ENCODE measurements at places on chromosomes 3 and 15. TPM values are rescaled to one million over a fixed set of nuclear protein-coding genes. Genes with fewer than 3 reads are reported as not detected.

DNA sequence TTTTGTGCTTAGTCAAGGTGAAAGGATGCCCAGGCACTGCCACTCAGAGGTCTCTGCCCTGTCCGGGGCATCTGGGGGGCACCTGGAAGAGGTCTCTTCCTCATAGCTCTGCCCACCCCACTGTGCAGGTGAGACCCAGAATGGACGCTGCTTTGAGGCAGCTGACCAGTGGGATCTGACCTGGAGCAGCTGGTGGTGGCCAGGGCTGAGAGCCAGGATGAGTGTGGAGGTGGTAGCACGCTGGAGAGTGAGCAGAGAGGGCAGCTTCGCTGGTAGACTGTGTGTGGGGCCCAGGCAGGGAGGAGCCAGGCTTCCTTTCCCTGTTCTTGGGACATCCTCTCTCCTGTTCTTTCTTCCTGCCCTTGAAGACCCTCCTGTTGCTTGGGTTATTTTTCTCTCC, 32.2 kb upstream of the PLA2G4E start:
- no peak overlapping the region for H3K4me3 ChIP-seq
- no peak overlapping the region for H3K27ac ChIP-seq
- peaks cover 16% of the 10 kb centered on the region for H3K27me3 ChIP-seq
- no peak for DNase-seq

GRCh38 chr15:69954666-69955065, 143.1 kb downstream of the TLE3 start:
- H3K36me3 ChIP-seq, result no peaks in the 10 kb centered on the region
- no peak overlapping the region for H3K4me3 ChIP-seq

- H3K27ac ChIP-seq, result no peak overlapping the region
- no peak overlapping the region for H3K4me3 ChIP-seq
- no peak for DNase-seq
- H3K36me3 ChIP-seq, result no peaks in the 10 kb centered on the region
- no peaks in the 10 kb centered on the region for H3K27me3 ChIP-seq
These were observed 150.7 kb downstream of the CADPS start for GRCh38 chr3:62724503-62724902.

- peak overlapping the region; percentile 26 for H3K27ac ChIP-seq
- H3K36me3 ChIP-seq, result no peaks in the 10 kb centered on the region
- H3K27me3 ChIP-seq, result no peaks in the 10 kb centered on the region
- peaks cover 13% of the 10 kb centered on the region for H3K4me1 ChIP-seq
These were observed 1.8 kb downstream of the PSTPIP1 start for GRCh38 chr15:76996526-76997401.

DNA sequence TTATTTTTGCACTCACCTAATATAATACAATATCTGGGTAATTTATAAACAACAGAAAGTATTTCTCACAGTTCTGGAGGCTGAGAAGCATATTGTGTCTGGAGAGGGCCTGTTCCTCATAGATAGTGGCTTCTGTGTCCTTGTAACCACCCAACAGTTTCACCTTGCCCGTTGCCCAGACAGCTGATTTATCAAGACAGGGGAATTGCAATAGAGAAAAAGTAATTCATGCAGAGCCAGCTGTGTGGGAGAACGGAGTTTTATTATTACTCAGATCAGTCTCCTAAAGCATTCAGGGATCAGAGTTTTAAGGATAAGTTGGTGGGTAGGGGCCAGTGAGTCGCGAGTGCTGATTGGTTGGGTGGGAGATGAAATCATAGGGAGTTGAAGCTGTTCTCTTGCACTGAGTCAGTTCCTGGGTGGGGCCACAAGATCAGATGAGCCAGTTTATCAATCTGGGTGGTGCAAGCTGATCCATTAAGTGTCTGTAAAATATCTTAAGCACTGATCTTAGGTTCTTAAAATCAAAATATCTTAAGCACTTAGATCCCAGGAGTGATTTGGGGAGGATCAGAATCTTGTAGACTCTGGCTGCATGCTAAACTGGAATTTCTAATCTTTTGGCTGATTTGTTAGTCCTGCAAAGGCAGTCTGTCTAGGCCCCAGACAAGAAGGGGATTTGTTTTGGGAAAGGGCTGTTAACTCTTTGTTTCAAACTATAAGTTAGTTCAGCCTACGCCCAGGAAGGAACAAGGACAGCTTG, 33.9 kb upstream of the C15orf39 start:
- H3K27me3 ChIP-seq, result no peaks in the 10 kb centered on the region
- H3K4me3 ChIP-seq, result no peak overlapping the region
- H3K27ac ChIP-seq, result peak overlapping the region; percentile 34
- H3K36me3 ChIP-seq, result no peaks in the 10 kb centered on the region
- H3K4me1 ChIP-seq, result peaks cover 28% of the 10 kb centered on the region

DNA sequence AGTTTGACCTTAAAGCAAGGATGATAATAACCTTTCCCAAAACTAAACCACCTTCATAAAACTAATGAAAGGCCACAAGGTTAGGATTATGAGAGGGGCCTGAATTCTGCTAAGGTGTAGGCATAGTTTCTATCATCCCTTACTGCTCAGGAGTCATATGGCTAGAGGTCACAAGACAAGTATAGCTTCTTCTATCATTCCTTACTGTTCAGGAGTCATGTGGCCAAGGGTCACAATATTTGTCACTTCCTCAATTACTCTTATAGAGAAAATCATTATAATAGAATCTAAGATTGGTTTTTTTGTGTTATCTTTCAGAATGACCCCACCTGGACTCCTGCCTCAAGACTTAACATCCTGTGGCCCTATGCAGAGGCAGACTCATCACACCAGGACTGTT, 36.6 kb downstream of the HERC1 start:
- 0 out of 2 replicates have a peak, but pooled peaks cover 3% of the 10 kb centered on the region for H3K4me1 ChIP-seq
- H3K4me3 ChIP-seq, result no peak overlapping the region
- no peaks in the 10 kb centered on the region for H3K36me3 ChIP-seq

DNA sequence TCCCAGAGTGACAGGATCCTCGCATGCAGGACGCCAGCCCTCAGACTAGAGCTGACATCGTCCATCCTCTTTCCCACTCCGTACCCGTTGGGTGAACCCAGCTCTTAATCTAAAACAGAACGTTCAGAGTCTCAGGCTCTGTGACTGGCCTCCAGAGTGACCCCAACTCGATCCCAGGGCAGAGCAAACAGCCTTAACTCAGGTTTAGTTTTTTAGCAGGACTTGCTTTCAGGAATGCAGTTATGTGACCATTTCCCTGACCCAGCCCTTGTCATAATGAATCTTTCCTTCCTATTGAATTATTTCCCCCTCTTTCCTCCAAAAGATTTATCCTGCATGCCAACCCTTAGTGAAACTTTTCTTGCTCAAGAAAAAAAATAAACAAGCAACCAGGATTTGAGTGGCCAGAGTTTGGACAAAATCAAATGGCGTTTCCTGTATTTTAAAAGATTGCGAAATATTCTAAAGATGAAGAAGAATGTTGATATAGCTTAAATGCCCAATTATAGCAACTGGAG, 47.8 kb upstream of the RARB start:
- no peak for DNase-seq
- no peaks in the 10 kb centered on the region for H3K4me1 ChIP-seq
- H3K27ac ChIP-seq, result no peak overlapping the region
- no peaks in the 10 kb centered on the region for H3K36me3 ChIP-seq
- no peak overlapping the region for H3K4me3 ChIP-seq

- no peak overlapping the region for H3K27ac ChIP-seq
- no peaks in the 10 kb centered on the region for H3K36me3 ChIP-seq
- H3K4me3 ChIP-seq, result no peak overlapping the region
These were observed 5.1 kb downstream of the PRC1 start for GRCh38 chr15:90989040-90989768.

GRCh38 chr3:150636258-150636657, 33.1 kb downstream of the SELENOT start:
- no peaks in the 10 kb centered on the region for H3K4me1 ChIP-seq
- H3K27me3 ChIP-seq, result no peaks in the 10 kb centered on the region
- no peak overlapping the region for H3K27ac ChIP-seq

DNA sequence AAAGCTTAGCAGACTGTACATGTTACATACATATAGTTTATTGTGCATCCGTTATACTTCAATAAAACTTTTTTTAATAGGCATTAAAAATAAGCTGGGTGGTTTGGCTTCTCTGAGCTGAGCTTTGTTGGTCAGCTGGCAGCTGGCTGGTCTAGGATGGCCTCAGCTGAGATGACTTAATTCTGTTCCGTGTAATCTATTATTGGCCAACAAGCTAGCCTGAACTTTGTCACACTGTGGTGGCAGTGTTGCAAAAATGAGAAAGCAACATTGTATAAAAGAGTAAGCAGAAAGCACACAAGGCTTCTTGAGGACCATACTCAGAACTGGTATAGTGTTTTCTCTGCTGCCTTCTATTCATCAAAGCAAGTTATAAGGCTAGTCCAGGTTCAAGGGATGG, 45.2 kb downstream of the CGGBP1 start:
- no peak overlapping the region for H3K27ac ChIP-seq
- DNase-seq, result peak; percentile 13
- no peaks in the 10 kb centered on the region for H3K36me3 ChIP-seq
- no peaks in the 10 kb centered on the region for H3K27me3 ChIP-seq
- no peak overlapping the region for H3K4me3 ChIP-seq

GRCh38 chr15:55250941-55251340, 38.7 kb downstream of the RAB27A start:
- peak overlapping the region; percentile 66 for H3K27ac ChIP-seq
- H3K27me3 ChIP-seq, result no peaks in the 10 kb centered on the region
- no peaks in the 10 kb centered on the region for H3K36me3 ChIP-seq
- peaks cover 21% of the 10 kb centered on the region for H3K4me1 ChIP-seq

DNA sequence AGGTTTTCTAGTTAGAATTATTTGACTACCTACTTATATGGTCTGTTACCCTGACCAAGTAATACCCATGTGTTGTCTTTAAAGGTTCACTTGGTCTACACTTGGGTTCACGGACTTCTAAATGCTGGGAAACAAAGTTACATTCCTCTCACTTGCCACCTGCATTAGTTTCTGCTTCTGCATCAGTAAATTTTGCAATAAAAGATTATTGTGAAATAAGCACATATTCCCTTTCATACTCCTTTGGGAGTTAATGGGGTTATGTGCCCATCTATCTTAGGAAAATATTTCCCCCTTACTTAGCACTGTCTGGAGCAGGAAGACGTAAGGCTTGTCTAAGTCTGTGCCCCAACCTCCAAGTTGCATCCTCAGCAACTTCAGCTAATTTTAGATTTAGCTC, 160.7 kb downstream of the FRMD5 start:
- no peaks in the 10 kb centered on the region for H3K27me3 ChIP-seq
- H3K36me3 ChIP-seq, result no peaks in the 10 kb centered on the region
- peak; percentile 22 for DNase-seq

DNA sequence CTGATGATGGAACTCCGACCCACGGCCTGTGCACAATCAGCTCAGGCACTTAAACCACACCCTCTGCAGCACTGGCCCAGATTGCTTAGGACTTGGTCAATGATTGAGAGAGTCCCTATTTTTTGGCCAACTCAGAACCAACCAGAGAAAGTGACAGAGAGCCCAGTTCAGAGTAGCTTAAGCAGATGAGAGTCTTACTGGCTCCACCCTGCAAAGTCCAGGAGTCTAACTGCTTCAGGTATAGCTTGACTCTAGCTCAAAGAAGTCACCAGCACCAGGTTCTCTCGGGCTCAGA, 20.1 kb downstream of the SLC6A20 start:
- H3K27me3 ChIP-seq, result peaks cover 33% of the 10 kb centered on the region
- no peaks in the 10 kb centered on the region for H3K36me3 ChIP-seq
- H3K4me1 ChIP-seq, result no peaks in the 10 kb centered on the region
- no peak overlapping the region for H3K4me3 ChIP-seq
- no peak for DNase-seq

- H3K36me3 ChIP-seq, result no peaks in the 10 kb centered on the region
- H3K4me1 ChIP-seq, result peaks cover 22% of the 10 kb centered on the region
- no peaks in the 10 kb centered on the region for H3K27me3 ChIP-seq
- H3K27ac ChIP-seq, result no peak overlapping the region
These were observed 391.6 kb upstream of the PROK2 start for GRCh38 chr3:72176537-72177041.

Gene DISP2
- total RNA-seq, result 0.13 TPM

Gene CHL1
- not detected for total RNA-seq

Gene GABRA5
- total RNA-seq, result 0.22 TPM

Gene CEMIP
- 213 TPM for total RNA-seq

Gene ILDR1
- not detected for total RNA-seq

Gene CLEC3B
- total RNA-seq, result 45.4 TPM

Gene KLF15
- total RNA-seq, result 0.13 TPM

Gene TRIM59
- total RNA-seq, result 14.8 TPM

Gene UROC1
- not detected for total RNA-seq

Gene HAPLN3
- 2.9 TPM for total RNA-seq

Gene PLA2G4F
- total RNA-seq, result not detected

Gene EPB42
- total RNA-seq, result not detected

Gene MYZAP
- total RNA-seq, result not detected
